Stimulated activated CD8-positive, alpha-beta memory T cell treated with anti-CD3 and anti-CD28 coated beads, Interleukin-4, amount 100 ng/mL, for 1 hour (primary cell): ENCODE measurements at places on chromosomes 1 and 21.

DNA sequence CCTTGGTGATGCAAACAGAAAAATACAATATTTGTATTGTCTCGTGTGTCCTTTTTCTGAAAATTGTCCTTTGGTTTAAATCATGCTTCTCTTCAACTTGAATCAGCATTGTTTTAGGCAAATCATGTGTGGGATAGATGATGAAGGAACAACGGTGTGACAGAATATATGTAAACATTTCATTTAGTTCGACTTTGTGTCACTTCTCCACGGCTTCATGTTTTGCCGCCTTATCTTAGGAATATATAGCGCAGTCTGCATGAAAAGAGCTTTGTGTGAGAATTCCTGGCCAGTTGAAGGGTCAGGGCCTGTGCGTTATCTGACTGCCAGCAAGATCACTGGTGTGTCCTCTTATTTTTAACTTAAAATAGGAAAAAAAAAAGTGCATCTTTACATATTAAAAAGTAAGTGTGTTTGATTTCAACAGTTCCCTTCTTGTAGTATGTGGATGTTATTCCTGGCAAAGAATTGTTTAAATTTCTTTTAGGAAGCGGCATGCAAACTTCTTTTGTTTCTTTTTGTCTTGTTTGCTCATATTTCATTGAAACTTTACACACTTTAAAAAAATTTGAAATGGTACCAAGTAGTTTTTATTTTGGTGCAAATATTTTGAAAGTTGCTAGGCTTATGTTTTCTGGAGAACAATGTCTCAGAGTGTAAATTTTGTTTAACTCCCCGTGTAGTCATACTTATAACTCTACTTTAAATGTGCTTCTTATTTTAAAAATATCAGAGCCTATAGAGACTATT is 465.2 kb downstream of the USP25 start:
- DNase-seq: no peak

- DNase-seq: no peak
Measured at GRCh38 chr1:112881742-112882127, 74.3 kb downstream of the SLC16A1 start.

- DNase-seq: no peak
Measured at GRCh38 chr21:46483300-46484295, 24.9 kb downstream of the DIP2A start.

DNA sequence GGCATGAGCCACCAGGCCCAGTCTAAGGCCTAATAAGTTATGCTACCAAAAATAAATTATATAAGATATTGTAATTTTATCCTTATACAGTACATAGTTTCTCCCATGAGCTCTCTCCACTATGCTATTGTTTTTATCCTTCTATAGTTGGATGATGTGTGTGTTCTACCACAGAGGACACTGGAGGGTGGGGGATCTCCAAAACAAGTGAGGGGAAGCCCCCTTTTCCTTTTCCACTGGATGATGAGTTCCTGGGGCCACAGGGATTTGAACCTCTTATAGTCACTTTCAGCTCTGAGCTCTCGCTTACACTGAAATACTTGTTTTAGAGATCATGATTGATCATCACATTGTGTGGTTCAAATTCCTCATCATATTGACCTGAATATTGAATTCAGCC is 77.6 kb upstream of the VAV3 start:
- DNase-seq: no peak

GRCh38 chr1:174953285-174954072 is 46.3 kb upstream of the CACYBP start:
- no peak for DNase-seq

DNA sequence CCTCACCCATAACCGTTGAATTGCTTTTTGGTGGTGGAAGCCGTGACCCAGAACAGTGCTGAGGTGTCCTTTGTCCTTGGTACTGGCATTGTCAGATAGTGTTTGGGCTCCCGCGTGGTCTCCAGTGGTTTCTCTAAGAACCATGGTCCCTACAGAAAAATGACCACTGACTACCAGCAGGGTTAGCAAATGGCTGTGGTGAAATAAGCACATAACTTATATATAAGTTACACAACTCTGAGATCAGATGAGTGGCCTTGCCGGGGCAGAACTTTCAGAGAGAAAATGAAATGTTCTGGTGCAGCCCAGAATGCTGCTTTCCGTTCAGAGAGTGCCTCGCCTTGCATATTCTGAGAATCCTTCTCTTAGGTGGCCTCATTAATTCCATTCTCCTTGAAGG is 5.0 kb downstream of the SLC37A1 start:
- DNase-seq: no peak

- DNase-seq: no peak
Measured at GRCh38 chr1:200039849-200040474, 12.5 kb downstream of the NR5A2 start.

- DNase-seq: no peak
Measured at GRCh38 chr1:108107658-108108057, 92.5 kb downstream of the SLC25A24 start.

- DNase-seq: no peak
Measured at GRCh38 chr1:69814926-69815325, 247.2 kb downstream of the LRRC7 start.

- no peak for DNase-seq
Measured at GRCh38 chr1:202890392-202890791, 1.4 kb upstream of the RABIF start.

DNA sequence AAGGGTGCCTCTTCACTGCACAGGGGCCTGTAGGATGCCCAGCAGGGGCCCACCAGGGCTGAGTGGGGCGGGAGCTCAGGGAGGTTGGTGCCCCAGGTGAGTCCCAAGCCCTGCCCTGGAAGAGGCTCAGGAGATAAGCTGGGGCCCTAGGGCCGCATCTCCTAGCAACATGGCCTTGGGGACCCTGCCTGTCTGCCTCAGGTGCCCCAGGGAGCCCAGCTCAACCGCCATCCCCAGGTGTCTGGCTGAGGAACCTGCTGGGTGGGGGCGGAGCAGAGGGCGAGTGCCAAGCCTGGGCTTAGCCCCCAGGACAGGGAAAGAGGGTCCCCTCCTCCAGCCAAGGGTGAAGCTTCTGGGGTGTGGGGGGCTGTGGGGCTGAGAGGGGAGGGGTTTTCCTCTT is 54.8 kb downstream of the FOXO6 start:
- DNase-seq: no peak

- no peak for DNase-seq
Measured at GRCh38 chr1:110065841-110066240, 4.6 kb downstream of the ALX3 start.

DNA sequence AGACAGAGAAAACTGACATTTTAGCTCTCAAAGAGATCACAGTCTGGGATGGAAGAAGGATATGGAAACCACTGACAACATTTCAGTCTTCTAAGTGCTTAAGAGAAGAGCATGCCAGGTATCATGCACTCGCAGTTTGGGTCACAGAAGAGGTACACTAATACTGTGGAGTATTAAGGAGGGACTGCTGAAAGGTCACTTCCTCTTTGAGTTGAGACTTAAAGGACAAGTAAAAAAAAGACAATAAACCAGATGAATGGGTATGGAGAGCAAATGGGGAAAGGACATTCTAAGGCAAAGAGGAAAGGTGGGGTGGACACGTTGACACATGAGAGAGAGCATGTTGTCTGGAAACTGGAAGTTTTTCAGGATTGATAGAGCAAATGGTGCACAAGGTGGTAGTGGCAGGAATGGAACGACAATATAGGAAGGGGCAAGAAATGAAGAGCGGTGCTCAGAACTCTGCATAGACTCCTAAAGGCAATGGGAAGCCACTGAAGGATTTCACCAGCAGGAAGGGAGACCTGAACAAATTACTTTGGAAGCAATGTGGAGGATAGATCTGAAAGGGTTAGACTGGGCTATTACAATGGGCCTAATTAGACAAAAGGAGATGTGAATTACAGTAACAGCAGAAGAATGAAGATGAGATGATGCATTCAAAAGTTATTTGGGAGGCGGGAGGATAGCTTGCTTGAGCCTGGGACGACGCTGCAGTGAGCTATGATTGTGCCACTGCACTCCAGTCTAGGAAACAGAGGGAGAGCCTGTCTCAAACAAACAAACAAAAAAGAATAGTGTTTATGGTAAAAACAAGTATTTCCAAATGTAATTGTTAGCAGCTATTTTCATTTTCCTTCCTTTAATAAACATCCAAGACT is 11.1 kb downstream of the DIPK1A start:
- DNase-seq: no peak

- DNase-seq: no peak
Measured at GRCh38 chr1:207003210-207003609, 29.3 kb downstream of the C1orf116 start.

- DNase-seq: no peak
Measured at GRCh38 chr1:38152351-38153065, 105.9 kb upstream of the POU3F1 start.

- no peak for DNase-seq
Measured at GRCh38 chr1:18972531-18972930, 16.1 kb upstream of the IFFO2 start.

- no peak for DNase-seq
Measured at GRCh38 chr1:3483801-3484444, 29.5 kb downstream of the ARHGEF16 start.

GRCh38 chr1:53482441-53483153 is 23.4 kb downstream of the DMRTB1 start:
- no peak for DNase-seq

- DNase-seq: no peak
Measured at GRCh38 chr1:117697220-117697781, 91.5 kb downstream of the TENT5C start.

DNA sequence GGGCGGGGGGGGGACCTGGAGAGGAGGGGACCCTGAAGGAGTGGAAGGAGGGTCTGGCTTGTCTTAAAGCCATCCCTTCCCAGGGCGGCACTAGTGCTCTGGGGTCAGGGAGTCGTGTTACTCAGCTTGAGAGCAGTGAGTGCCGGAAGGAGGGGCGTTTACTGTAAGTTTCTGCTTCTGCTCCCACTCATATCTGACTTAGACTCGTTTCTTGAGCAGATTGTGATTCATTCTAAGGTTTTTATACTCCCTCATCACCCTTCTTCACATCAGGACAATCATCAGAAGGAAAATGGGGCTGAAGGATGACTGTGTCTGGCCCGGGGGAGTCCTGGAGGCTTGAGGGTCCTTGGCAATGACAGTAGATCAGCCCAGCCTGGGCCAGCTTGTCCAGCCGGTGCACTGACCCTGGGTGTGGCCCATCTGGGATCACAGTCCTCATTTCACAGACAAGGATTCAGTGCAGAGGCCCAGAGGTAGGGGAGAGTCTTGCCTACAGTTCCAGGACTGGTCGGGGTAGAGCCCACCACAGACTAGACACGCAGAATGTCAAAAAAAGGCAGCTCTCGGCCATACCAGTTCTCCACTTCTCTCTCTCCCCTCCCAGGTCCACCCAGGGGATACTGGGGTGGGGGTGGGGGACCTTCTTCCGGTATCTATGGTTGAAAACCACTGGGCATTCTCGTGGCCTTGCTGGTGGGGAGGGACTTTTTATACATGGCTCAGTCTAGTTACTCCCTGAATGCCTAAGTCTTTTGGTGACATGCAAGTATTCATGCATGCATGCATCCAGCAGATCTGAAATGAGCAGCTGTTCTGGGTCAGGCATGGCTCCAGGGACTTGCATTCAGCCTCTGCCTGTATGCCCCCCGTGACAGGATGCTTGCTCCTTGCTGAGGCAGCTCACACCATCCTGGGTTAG is 5.1 kb downstream of the TNFRSF8 start:
- DNase-seq: no peak

- no peak for DNase-seq
Measured at GRCh38 chr1:33641104-33641830, 168.8 kb downstream of the ZSCAN20 start.

DNA sequence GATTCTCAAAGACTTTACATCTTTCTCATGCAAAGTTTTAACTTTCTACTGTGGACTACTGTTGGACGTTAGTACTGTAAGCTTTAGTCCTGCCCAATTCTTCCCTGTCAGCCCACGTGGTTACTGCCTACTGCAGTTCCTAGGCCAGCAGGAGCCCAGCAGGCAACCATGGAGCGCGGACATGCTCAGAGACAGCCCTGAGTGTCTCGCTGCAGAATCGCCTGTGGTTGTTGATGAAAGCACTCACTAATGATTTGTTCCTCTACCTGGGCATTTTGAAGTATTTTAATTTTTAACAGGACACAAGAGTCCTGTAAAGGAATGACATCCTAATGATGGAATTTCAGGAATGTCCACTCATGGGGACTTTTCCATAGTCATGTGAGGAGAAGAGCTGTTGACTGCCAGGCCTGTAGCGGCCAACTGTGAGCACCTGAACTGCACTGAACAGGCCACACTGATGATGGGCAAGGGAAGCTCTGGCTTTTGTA is 44.1 kb downstream of the PGBD5 start:
- no peak for DNase-seq

DNA sequence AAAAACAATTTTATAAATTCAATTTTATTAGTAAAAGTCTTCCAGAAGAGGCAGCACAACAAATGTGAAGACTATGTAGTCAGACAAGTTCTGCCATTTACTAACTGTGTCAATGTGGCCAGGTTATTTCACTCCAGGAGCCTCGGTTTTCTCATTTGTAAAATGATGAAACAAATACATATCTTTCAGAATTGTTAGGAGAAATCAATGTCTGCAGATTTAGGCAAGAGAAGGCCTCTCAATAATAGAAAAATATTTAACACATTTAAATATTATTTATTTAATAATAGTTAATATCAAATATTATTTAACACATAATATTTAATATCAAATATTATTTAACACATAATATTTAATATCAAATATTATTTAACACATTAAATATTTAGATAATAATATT is 75.6 kb upstream of the PTGFR start:
- no peak for DNase-seq

DNA sequence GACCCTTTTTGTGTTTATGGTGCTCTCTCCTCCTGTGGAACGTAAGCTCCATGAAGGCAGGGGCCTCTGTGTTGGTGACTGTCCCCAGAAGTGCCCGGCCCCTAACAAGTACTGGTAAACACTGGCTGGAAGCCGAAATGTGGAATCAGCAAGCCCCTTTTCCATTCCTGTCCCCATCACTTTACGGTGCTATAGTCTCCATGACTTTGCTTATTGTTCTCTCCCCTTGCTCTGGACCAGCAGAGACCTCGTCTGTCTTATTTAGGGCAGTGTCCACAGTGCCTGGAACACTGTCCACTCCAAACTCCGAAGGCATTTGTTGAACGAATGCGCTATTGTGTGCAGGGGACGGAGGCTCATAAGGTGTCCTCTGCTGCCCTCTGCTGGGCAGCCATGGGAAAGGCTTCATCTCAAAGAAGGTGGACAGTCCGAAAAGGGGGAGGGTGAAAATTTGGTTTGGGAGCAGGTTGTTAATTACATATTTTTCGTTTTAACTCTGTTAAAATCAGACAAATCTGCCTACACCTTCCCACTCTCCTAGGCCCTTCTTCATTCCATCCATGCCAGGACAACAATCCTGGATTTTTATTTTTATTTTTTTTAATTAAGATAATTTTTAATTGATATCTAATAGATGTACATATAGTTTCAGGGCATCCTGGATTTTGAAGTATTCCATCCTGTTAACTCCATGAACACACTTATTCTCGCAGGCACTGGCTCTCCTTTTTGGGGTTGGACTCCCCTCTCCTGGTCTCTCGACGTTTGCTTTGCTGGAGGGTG is 115.6 kb downstream of the PGBD5 start:
- peak; percentile 21 for DNase-seq

- DNase-seq: no peak
Measured at GRCh38 chr1:88001460-88001859, 672.8 kb downstream of the LMO4 start.
